ENCODE measurements at places on chromosomes 5 and 9.

DNA sequence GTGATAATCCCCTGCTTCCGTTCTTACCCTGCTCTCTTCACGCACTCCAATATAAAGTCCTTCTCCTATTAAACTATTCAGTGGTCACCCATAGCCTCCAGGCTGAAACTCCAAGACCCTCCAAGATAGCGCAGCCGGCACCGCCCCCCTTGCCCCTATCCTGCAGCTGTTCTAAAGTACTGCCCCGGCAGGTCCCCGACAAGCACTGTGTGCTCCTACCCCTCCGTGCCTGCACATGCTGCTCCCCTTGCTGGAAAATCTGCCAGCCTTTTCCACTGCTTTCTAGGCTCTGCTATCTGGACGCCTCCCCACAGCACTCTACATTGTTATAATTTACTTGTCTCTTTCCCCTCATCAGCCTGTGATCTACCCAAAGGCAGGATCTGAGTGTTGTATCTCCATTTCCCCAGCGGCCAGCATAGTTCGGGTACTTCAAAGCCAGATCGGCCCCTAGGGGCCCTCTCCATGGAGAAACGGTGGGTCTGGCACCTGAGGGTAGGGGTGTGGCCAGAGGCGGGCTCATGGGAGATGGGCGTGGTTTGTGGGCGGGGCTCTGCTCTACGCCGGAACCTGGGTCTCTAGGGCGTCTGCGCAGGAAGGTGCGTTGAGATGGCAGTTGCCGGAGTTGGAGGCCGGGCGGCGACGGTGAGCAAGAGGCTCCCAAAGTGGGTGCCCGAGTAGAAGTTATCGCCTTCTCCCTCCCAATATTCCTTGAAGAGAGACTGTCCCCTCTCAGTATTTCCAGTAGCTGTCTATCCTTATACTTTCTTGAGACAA is 83.5 kb upstream of the RUSC2 start:
- DNase-seq, result no peak

- no peak for DNase-seq
Measured at GRCh38 chr5:93674866-93675459, 66.4 kb downstream of the POU5F2 start.

GRCh38 chr5:5350101-5350500 is 72.4 kb upstream of the ICE1 start:
- no peak for DNase-seq

DNA sequence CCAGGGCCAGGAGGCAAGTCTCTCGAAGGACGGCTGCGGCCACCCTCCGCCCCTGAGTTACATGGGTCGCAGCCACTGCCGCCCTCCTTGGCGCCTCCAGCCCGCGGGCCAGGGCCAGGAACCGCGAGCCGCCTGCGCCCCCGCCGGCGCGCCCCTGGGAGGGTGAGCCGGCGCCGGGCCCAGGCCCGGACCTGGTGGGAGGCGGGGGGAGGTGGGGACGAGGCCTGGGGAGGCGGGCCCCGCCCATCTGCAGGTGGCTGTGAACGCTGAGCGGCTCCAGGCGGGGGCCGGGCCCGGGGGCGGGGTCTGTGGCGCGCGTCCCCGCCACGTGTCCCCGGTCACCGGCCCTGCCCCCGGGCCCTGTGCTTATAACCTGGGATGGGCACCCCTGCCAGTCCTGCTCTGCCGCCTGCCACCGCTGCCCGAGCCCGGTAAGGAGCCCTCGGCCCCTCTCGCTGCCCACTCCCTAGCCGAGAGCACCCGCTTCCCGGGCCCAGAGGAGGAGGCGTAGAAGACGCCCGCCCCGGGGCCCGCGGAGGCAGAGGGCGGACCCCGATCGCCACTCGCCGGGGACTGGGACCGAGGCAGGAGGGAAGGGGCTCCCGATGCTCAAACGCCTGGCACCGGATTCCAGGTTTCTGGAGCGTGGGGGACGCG is at the start of gene ASS1:
Gene ASS1 (plus strand): TSS at position 397 of the 657 bp plus-strand sequence. CDS start 7,268 bp downstream, outside the sequence.
- DNase-seq, result no peak

GRCh38 chr5:122730456-122730855 is 44.4 kb upstream of the SNX2 start:
- DNase-seq, result no peak

DNA sequence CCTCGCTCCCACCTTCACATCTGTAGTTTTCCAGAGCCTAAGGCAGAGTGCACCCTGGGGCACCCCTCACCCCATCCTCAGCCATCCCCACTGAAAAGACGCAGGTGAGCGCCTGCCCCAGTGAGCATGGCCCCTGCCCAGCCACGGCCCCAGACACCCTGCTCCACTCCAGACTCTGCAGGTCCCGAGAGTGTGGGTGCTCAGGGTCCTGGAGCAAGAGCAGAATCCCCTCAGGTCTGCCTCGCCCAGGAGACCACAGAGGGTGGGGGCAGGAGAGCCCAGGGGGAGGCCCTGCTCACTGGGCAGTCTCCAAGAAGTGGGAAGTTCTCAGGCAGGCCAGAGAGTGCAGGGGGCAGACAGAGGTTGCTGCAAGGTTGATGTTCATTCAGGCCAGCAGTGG is 158.6 kb upstream of the PPP1R26 start:
- no peak for DNase-seq

GRCh38 chr9:120374239-120374638 is 205.7 kb downstream of the CDK5RAP2 start:
- DNase-seq, result no peak

DNA sequence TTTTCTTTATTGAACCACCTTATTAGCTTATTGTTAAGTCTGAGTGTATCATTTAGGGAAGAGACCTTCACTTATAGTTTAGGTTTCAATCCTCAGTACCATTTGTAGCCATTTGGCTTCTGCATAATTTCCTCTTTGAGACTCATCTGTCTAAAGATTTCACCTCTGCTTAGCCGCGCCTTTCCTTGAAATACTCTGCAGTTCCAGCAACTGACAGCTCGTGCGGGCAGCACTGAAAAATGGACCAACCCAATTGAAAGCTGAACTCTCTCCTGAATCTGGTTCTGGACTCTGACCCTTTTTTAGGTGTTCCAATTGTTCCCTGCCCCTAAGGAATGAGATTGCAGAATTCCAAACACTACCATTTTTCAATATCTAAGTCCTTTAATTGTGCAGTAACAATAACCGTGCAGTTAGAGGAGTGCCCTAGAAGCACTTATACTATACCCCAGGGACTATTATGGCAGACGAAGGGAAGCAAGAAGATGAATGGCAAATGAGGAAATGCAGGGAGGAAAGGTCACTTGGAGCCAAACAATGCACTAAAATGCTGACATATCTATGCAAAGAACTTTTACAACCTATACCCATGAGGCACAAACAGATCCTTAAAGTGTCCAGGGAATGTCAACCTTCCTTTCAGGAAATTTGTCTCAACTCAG is 50.1 kb upstream of the PDE4D start:
- DNase-seq, result no peak

DNA sequence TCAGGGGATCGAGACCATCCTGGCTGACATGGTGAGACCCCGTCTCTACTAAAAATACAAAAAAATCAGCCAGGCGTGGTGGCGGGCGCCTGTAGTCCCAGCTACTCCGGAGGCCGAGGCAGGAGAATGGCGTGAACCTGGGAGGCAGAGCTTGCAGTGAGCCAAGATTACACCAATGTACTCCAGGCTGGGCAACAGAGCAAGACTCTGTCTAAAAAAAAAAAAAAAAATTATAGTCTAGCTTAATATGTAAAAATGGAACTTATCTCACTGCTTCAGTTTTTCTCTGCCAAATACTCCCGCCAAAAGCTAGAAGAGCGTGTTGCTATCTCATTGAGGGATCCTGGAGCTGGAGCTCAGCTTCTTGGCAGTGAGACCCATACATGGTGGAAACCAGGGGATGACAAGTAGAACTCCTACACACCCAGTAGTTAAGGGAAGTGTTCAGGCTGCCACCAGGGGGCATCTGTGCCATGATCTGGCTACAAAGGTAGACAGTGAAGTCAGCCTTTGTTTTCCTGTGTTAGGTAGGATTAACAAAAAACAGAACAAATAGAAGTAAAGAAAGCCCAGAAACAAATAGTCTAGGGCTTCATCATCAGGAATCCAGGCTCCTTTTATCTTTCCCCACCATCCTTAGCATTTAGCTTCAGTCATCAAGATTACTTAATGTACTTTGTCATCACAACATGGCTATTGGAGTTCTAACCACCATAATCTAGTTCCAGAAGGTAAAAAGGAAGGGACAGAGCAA is 33.6 kb upstream of the GLIPR2 start:
- peak; percentile 39 for DNase-seq

GRCh38 chr5:155278532-155278931 is 265.0 kb downstream of the KIF4B start:
- DNase-seq, result no peak

DNA sequence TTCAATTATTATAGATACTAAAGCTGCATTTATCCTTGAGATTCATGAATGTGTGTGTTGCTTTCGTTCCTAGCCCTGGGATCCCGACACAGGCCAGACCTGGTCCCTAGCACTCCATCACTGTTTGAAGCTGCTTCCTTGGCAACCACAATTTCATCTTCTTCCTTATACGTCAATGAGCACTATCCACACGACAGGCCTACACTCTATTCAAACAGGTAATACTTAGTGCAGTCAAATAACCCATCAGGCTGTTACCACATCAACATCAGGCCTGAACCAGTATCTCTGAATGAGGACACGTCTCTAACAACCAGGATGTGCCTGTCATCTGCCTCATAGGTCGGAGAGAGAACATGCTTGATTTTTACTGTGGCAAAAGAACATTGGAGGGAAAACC is 73.3 kb downstream of the PRKACG start:
- DNase-seq, result no peak

DNA sequence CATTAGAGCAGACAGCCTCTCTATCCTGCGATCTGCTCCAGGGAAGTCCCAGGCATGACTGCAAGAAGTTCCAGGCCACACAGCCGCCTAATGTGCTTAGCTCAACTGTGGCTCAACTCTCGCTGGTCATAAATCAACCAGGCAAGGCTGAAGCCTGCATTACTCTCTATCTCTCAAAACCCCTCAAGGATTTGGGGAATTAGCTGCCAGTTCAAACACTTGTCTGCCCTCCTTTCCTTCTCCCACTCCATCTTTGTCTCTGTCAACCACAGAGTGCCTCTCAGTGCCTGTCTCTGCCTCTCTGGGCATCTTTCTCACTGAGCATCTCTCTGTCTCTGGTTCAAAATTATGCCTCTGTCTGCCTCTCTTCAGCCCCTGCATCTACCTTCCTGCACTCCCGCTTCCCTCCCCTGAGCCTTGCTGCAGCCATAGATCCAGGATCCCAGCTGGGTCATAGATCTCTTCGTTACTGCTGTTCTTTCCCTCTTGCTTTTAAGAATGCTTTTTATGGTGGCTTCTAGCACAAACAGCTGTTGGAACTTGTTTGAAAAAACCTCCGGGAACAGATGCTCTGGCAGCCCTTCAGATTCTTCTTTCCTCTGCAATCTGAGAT is 27.9 kb upstream of the GALNT10 start:
- DNase-seq, result no peak

DNA sequence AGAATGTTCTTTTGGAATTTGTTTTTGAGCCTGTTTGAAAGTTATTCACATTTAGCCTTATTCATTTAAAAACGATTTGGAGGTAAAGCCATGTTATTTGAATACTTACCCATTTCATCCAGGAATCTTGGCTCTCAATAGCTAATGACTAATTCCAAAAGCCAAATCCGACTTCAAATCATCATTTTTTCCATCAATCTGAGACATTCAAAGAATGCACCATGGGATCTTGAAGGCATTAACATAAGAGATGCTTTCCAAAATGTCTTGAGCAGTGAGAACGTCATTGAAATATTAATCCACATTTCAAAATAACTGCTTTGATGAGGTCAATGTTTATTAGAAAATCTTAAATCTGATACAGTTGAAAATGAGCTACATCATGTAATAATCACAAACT is 617.0 kb upstream of the RORB start:
- DNase-seq, result no peak

DNA sequence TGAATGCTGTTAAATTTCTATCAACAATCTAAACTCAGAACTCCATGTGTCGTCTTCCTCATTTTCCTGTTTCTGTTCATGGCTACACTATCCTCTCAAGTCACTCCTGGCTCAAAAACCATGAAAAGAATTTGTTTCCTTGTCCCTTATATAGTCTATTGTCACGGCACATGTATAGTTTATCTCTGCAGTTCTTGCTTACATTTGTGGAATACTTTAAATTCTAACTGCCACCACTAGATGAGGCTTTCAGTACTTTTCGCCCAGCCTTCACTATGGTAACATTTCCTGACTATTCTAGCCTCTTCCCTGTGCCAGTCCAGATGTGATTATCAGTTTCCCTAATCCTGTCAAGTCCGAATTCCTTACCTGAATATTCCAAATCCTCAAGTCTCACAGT is 34.6 kb downstream of the PKD2L2 start:
- DNase-seq, result no peak

DNA sequence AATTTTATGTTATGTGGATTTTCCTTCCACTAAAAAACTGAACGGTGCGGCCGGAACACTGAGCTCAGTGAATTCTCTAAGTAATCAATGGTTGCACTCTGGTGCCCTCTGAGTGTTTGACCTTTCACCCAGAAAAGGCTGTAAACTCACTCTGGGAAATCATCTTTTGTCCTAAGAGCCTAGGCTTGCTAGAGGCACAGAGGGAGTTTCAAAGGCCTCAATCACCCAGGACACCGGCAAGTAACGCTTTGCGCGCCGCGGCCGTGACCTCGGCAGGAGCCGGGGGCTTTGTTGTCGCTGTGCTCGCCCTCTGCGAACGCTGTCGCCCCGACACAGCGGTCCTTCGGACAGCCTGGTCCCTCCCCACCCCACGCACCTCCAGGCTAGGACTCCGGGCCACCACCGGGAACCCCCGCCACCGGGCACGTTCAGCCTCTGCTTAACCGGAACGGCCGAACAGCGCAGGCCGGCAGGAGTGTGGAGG is 703 bp downstream of the ISCA1 start:
- DNase-seq, result no peak

GRCh38 chr5:90379652-90380051 is 29.9 kb downstream of the CETN3 start:
- no peak for DNase-seq

DNA sequence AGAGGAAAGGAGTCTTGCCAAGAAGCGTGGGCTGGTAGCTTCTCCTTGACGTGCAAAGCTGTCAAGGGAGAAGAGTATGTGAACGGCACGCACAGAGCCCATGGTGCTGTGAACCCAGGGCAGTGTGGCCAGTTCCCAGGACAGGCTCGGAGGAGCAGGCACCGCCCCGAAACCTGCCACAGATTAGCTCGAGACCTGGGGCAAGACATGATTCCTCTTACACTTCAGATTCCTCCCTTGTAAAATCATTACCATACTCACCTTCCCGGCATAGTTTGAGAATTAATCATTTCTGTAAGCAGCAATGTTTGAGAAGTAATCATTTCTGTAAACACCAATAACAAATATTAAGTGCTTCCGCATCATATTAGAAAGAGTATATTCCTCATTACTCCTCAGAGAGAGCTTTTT is 19.9 kb downstream of the GOLM1 start:
- DNase-seq, result no peak

GRCh38 chr5:28430565-28431178 is 1392.3 kb upstream of the CDH9 start:
- DNase-seq, result no peak

- DNase-seq, result no peak
Measured at GRCh38 chr5:68565427-68565826, 349.9 kb downstream of the PIK3R1 start.

DNA sequence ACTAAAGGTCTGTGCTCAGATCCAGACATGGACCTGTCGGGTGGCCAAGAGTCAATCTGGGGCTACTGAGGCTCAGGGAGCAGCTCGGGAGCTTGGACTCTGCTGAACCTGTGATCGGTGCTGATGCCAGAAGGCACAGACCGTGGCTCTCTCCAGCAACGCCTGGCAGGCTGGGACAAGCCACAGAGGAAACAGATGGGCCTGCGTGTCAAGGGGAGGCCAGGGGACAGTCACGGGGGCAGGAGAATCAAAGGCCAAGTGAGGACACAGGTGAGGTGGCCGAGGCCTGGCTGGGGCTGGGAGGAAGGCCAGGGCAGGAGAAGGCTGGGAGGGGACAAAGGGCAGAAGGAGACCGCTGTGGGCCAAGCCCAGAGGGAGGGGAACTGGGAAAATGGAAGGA is 43.4 kb downstream of the EPB41L4B start:
- DNase-seq, result no peak

Measured in pulmonary artery endothelial cell (primary cell).